ENCODE measurements at places on chromosomes 2 and 18.

DNA sequence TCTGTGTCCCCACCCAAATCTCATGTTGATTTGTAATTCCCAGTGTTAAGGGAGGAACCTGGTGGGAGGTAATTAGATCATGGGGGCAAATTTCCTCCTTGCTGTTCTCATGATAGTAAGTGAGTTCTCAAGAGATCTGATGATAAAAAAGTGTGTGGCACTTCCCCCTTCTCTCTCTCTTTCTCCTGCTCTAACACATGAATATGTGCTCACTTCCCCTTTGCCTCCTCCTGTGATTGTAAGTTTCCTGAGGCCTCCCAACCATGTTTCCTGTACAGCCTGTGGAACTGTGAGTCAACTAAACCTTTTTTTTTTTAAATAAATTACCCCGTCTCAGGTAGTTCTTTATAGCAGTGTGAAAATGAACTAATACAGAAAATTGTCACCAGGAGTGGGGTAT lies 380.0 kb downstream of the MEIS1 start:
- DNase-seq: no peak

DNA sequence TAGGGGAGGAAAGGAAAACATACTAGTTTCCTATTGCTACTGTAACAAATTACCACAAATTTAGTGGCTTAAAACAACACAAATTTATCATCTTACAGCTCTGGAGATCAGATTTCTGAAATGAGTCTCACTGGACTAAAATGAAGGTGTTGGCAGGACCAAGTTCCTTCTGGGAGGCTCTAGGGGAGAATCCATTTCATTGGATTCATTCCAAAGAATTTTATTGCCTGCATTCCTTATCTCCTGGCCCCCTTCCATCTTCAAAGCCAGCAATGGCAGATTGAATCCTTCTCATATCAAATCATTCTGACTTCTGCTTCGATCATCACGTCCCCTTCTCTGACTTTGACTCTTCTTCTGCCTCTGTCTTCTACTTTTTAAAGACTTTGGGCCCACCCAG lies 250.9 kb downstream of the IRS1 start:
- DNase-seq: no peak

DNA sequence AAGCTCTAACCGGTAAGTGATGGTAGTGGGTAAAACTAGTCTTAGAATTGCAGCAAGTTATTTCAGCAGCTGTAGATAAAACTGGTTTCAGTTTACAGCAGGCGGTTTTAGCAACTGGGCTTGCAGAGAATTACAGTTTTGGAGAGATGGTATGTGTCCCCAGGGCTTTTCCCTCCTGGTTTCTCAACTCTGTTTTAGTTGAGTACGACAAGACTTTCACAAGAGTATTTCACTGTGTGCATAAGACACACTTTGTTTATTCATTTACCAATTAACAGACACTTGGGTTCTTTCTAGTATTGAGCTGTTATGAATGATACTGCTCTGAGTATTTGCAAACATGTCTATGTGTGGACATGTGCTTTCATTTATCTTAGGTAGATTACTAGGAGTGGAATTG lies 65.6 kb upstream of the RFX8 start:
- no peak for DNase-seq

GRCh38 chr18:21265971-21266673 lies 24.1 kb downstream of the GREB1L start:
- DNase-seq: no peak

DNA sequence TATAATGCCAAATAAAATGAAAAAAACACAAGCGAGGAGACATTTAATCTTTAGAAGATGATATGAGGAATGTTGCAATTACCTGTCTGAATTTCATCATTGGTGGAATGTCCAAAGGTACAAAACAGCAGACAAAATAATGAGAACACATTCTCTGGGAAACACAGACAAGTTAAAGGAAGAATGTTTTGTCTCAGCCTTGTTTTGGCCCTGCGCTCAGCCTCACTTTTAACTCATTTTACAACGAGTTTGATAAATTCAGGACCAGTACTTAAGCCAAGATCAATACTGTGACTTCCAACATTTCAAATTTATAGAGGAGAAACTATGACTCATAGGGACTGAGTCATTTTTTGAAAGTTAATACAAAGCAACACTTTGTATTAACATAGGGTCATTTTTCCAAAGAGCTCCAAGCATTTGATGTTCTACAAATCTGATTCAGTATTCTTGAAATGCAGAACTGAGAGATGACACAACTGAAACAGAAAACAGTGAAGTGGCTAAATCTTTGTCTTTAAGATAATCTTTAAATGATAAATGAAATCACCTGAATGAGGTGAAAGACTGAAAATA lies 833.2 kb upstream of the CHAC2 start:
- no peak for DNase-seq

DNA sequence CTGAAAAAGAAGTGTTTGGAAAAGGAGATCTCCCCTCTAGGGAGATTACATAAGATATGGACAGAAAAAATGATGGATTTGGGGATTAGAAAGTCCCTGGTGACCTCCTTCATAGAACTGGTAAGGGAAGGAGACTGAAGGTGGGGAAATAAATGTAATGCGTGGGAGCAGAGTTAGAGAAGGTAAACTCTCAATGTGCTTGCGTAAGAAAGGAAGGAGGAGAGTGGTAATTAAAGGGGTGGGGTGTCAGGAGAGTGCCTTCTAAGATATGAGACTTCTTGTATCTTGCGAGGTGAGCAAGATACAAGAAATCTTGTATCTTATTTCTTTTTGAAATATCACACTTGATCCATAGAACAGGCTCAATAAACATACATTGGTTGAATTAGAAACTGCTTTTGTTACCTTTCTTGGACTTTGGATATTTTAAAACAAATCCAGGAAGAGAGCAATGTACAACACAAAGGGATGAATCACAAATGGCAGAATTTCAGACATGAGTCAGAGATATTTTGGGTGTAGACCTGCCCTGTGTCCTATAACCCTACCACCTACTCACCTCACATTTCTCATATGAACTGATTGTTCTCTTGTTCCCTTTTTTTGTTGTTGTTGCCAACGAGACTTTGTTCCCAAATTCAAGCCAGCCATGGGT lies 342.4 kb downstream of the INSIG2 start:
- no peak for DNase-seq

DNA sequence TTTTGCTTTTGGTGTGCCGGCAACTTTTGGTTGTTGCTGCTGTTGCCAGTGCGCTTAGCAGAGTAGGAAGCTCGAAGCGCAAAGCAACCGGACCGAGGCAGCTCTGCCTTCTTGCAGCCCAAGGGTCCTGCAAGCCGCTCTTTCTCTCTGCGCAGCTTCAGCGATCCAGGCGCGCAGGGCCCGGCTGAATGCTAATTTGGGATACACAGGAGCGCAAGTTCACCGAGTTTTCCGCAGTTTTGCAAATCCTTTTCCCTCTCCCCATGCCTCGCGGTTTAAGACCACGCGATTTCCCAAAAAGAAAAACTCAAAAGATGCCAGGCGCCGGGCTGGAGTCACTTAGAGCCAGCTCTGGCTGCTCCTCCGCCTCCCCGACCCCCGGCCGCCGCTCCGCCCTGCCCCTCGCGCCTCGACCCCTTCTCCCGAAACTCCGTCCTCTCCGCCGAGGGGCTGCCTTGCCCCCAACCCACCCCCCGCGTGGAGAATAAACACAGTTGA lies 13.5 kb upstream of the SIX3 start:
- DNase-seq: no peak

DNA sequence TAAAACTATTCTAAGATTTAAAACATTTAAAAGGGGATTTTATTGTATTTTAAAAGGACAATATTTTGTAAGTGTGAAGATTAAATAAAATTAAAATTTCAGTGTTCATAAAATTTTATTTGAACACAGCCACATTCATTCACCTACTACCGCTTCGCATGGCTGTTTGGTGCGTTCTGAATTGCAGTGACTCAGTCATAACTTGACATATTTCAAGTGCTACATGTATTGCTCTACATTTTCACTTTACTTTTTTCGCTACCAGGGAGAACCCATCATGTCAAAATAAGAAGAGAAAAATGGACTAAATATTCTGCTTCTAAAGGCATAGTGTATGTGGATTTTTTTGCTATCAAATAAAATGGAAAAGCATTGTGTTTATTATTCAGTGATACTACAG lies 8.7 kb downstream of the PTH2R start:
- DNase-seq: no peak

DNA sequence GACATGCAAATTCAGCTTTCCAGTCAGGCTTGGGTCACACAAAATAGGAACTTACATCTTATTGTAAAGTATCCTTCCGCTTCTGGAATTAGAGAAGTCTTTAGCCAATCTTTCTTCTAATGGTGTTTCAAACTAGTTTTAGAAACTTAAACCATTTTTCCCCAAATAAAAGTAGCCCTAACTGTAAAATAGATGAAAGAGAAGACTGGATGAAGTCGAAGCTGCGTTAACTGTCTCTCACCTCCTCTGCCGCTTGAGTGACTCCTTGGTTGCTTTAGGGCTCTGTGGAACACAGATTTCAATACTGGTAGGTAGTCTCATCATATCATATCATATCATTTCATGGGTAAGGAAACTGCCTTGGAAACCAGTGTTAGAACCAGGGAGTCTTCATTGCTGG lies 498.4 kb downstream of the XIRP2 start:
- DNase-seq: no peak

DNA sequence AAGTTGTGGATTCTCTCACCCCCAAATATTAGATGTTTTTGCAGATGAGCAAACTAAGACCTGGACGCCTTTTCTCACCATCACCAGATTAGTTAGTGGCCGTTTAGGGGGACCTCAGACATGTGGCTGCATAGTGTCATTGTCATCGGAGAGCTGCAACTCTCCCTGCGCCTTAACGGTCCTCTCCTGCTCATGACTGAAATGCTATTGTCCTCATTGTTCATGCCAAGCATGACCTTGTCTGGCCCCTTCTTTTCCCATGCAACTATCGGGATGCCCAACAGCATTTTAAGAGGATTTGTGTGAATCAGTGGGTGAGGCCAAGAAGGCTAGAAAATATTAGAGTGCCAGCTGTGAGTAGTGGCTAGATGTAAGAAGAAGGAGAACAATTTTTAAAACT lies 174.2 kb downstream of the SOCS6 start:
- no peak for DNase-seq

- DNase-seq: peak; percentile 45
Observed at GRCh38 chr2:38115216-38116032, 39.5 kb upstream of the CYP1B1 start.
